ENCODE measurements at places on chromosomes 16 and 17.

DNA sequence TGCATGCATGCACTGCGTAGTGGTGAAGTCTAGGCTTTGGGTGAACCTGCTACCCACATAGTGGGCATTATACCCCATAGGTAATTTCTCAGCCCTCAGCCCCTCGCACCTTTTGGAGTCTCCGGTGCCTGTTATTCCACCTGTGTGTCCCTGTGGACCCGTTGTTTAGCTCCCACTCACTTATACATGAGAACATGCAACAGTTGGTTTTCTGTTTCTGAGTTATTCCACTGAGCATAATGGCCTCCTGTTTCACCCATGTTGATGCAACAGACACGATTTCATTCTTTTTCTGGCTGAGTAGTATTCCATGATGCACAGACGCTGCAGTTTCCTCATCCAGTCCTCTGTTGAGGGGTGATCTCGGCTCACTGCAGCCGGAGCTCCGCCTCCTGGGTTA, 141.5 kb upstream of the CHMP6 start:
- no peak for DNase-seq

GRCh38 chr17:43556292-43556691, 10.2 kb upstream of the ETV4 start:
- DNase-seq = peak; percentile 20

- DNase-seq = no peak
Observed at GRCh38 chr17:61402978-61403800, 3.5 kb downstream of the TBX2 start.

- DNase-seq = no peak
Observed at GRCh38 chr16:8632675-8633182, 11.2 kb downstream of the METTL22 start.

DNA sequence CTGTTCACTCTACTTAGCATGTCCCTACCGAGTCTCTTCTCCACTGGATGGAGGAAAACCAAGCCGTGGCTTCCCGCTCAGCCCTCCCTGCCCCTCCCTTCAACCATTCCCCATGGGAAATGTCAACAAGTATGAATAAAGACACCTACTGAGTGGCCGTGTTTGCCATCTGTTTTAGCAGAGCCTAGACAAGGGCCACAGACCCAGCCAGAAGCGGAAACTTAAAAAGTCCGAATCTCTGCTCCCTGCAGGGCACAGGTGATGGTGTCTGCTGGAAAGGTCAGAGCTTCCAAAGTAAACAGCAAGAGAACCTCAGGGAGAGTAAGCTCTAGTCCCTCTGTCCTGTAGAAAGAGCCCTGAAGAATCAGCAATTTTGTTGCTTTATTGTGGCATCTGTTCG, 2.8 kb upstream of the LPCAT2 start:
- no peak for DNase-seq

- DNase-seq = no peak
Observed at GRCh38 chr16:53612003-53612402, 91.7 kb downstream of the RPGRIP1L start.

DNA sequence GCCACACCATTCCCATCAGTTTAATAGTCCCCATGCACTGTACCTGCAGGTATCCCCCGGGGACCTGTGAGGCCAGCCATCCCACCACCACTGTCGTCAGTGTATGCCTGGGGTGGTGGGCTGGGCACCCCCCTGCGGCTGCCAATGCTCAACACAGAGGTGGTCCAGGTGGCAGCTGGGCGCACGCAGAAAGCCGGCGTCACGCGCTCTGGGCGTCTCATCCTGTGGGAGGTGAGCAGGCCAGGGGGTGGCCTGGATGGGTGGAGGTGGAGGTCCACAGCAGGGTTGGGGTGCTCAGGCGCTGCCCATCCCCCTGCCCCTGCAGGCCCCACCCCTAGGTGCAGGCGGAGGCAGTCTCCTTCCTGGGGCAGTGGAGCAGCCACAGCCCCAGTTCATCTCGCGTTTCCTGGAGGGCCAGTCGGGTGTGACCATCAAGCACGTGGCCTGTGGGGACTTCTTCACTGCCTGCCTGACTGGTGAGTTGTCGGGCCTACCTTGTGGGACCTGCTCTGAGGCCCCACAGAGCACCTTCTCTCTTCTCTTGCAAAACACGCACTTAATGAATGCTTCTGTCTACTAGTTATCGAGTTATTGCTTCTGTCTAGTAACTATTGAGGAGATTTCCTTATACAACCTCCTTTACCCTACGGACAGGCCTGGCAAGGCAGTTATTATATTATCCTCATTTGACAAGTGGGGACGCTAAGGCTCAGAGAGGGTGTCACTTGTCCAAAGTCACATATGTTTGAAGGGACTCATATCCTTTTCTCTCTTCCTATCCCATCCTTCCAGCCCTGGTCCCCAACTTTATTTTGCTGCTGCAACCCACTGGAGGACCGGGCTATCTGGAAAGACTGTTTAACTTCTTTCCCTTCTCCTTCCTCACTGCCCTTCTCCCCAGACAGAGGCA, 5.8 kb upstream of the TRAF4 start:
- DNase-seq = no peak

GRCh38 chr17:67035131-67036083, 8.9 kb upstream of the CACNG1 start:
- DNase-seq = no peak

DNA sequence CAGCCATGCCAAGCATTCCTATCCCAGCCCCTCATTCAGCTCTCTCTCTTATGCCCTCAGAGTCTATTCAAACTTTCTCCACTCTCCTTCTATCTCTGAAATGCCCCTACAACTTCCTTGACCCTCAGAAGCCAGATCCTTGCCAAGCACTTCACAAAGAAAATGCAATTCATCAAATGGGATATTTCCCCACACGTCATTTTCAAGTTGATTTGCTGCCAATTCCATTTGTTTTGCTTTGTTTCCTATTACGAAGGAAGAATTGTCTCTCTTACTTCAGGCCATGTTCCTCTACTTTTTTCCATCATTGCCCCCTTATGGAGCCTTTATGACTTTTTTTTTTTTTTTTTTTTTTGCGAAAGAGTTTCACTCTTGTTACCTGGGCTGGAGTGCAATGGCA, 9.2 kb upstream of the ALOX12 start:
- no peak for DNase-seq

- DNase-seq = no peak
Observed at GRCh38 chr17:42034059-42034458, 14.2 kb downstream of the NKIRAS2 start.

DNA sequence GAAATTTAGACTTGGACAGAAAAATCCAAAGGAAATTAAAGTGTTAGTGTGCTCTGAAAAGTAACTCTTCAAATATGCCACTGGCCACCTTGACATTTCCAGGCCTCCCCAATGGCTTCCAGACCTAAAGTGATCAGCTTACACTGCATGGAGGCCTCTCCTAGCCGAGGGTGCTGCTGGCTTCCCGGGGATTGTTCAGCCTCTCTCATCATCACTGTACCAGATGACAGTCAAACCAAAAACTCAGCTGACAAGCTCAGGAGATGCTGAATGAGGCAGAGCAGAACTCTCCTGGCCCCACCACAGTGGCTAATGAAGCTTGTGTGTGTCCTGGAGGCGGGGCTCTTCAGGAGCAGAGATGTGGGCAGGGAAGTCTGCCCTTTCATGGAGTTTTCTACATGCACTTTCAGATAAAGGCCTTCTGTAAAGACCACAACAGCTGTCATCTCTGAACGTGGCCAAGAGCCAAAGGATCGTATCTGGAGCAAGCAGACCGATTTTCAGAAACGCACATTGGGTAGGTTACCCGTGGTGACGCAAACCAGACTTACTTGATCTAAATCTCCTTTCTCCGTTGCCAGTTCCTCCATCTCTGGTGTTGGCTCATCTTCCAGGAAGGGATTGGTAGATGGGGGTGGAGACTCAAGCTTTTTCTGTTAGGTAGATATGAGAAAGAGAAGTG, 113.3 kb downstream of the VPS53 start:
- no peak for DNase-seq

GRCh38 chr17:47239619-47239966, 14.0 kb upstream of the ITGB3 start:
- no peak for DNase-seq

GRCh38 chr17:74645010-74645409, 21.5 kb upstream of the CD300E start:
- DNase-seq = no peak

DNA sequence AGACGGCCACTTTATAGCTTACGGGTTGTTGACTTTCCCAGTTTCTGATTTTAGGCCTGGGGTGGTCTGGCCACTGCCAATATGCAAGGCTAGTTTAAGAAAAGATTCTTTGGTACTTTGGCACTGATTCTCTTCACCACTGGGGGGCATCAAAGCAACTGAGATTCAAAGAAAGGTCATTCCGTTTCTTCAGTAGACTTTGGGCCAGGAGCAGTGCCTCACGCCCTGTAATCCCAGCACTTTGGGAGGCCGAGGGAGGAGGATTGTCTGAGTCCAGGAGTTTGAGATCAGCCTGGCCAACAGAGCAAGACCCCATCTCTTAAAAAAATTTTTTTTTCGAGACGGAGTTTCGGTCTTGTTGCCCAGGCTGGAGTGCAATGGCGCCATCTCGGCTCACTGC, 53.0 kb downstream of the RPA1 start:
- no peak for DNase-seq

GRCh38 chr16:26335236-26335853, 643.6 kb downstream of the HS3ST4 start:
- no peak for DNase-seq

DNA sequence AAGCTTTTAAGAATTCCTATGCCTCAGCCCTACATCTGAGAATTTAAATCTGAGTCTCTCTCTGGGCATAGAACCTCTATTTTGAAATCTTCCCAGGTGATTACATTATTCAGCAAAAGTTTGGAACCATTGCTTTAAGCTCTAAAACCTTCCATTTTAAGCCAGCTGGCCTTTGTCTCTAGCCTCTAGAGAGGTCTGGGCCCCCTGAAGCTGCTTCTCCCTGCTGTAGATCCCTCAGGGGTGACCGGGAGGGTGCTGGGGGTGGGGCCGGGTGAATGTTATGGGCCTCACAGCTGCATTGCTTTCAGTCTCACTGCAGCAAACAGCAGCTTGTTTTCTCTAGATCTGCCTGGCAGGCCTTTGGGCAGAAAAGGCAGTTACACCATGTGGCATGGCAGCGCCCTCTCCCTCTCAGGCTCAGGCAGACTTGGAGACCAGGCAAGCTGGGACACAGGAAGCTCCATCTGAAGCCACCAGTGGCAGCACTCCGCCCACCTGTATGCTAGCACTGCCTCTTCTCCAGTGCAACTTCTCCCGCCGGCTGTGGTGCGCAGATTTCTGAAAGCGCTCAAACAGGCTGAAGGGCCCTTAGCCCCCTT, 66.3 kb downstream of the MPRIP start:
- no peak for DNase-seq

GRCh38 chr16:19583665-19584300, 28.3 kb downstream of the VPS35L start:
- DNase-seq = no peak

DNA sequence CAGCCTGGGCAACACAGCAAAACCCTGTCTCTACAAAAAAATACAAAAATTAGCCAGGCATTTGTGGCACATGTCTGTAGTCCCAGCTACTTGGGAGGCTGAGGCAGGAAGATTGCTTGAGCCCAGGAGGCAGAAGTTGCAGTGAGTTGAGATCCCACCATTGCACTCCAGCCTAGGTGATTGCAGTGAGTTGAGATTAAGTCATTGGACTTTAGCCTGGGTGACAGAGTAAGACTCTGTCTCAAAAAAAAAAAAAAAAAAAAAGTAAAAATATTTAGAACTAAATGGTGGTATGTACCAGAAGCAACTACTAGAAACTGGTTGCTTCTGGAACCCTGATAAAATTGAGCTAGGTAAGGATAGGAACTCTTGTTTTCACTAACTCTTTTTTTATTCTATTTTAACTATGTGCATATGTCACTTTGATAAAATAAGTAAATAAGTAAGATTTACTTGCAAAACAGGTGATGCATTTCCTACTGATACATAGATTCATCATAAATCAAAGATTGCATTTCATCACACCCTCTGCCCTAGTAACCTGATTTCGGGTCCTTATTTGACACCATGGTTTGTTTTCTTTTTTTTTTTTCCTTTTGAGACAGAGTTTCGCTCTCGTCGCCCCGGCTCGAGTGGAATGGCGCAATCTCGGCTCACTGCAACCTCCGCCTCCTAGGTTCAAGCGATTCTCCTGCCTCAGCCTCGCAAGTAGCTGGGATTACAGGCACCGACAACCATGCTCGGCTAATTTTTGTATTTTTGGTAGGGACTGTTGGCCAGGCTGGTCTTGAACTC, 66.0 kb downstream of the USP32 start:
- no peak for DNase-seq

DNA sequence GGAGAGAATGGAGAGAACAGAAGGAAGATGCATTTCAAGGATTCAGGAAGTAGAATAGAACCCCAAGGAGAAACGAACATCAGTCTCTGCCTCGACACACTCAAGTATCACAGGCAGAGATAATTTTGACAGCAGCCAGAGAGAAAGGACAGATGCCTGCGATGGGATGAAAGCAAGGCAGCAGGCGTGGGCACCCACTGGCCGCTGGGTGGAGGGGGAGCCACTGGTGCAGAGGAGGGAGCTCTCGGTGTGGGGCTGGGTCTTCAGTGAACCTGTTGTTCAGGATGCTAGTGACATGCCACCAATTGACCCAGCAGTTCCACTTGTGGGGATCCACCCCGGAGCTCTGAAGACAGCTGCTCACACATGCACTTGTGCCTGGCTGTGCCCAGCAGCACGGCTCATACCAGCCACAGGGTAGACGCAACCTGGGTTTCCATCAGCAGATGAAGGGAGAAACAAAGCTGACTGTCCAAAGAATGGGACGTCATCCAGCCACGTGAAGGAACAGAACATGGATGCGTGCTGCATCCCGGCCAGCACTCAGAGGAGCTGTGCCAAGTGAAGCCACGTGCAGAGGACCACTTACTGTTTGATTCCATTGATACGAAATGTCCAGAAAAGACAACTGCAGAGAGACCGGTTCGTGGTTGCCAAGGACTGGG, 127.0 kb downstream of the BANP start:
- no peak for DNase-seq

DNA sequence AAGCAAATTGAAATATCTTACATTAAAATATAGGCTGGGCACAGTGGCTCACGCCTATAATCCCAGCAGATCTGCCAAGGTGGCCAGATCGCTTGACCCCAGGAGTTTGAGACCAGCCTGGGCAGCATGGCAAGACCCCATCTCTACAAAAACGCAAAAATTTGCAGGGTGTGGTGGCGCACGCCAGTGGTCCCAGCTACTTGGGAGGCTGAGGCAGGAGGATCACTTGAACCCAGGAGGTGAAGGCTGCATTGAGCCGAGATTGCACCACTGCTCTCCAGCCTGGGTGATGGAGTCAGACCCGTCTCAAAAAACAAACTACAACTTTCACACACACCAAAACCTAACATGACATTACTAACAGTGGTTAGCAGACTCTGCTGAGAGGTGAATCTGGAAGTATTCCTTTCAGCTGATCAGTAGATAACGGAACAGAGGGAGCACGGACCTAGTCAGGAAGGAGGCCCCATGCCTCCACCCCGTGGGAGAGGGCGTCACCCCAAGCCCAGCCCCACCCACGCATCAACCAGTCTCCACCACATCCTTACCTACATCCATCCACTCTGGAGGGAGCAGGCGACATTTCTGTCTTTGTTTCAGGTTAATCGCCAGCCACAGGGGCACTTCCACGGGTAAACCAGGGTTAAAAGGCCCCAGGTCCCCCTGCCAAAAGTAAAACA, 1.7 kb downstream of the GINS2 start:
- peak; percentile 37 for DNase-seq

GRCh38 chr17:74453665-74454196, 12.7 kb upstream of the CD300A start:
- DNase-seq = peak; percentile 70

All from stimulated activated CD4-positive, alpha-beta T cell treated with anti-CD3 and anti-CD28 coated beads, Interleukin-1b, Interleukin-23, amount 100 ng/mL, for 48 hours (primary cell).